ENCODE measurements at places on chromosomes 16 and 17.

- DNase-seq: no peak
Measured at GRCh38 chr17:6048486-6048885, 21.7 kb upstream of the WSCD1 start.

DNA sequence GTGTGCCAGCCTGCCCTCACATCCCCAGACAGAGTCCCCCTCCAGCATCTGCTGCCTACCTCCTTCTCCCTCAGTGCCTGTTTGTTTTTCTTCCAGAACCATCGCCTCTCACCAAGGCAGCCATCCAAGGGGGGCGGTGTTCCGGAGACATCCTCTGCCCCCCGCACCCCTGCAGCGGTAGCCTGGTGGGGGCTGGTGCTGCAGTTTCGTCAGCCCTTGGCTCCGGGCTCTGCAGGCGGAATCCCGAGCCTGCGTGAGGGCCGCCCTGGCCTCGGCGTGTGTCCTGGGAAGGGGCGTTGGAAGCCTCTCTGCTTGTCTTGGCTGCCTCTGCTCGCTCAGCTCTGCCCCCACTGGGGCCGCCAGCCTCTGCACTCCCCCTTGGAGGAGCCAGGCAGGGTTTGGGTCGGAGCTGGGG lies 126.0 kb upstream of the CIBAR2 start:
- DNase-seq: peak; percentile 89

- no peak for DNase-seq
Measured at GRCh38 chr17:12900474-12900873, 111.2 kb downstream of the ARHGAP44 start.

DNA sequence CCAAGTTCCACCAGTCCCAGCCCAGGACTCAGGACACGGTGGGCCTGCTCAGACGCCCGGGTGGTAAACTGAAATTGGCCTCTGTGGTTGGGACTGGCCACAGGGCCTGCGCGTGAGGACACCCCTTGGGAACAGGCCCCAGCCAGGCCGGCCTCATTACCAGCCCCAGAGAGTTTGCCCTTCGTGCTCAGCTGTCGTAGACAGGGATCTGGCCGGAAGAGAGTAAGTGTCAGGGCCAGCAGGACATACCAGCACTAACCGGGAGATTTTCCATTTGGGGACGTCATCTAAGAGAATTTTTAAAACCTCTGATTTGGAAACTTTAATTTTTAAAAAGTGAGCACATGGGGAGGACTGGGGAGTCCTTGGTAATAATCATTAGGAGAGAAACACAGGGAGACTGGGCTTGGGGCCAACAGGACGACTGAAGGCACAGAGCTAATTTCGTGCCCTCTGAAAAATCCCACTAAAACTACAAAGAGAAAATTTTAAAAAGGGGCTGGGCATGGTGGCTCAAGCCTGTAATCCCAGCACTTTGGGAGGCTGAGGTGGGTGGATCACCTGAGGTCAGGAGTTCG lies 2.4 kb upstream of the RBFOX3 start:
- no peak for DNase-seq

DNA sequence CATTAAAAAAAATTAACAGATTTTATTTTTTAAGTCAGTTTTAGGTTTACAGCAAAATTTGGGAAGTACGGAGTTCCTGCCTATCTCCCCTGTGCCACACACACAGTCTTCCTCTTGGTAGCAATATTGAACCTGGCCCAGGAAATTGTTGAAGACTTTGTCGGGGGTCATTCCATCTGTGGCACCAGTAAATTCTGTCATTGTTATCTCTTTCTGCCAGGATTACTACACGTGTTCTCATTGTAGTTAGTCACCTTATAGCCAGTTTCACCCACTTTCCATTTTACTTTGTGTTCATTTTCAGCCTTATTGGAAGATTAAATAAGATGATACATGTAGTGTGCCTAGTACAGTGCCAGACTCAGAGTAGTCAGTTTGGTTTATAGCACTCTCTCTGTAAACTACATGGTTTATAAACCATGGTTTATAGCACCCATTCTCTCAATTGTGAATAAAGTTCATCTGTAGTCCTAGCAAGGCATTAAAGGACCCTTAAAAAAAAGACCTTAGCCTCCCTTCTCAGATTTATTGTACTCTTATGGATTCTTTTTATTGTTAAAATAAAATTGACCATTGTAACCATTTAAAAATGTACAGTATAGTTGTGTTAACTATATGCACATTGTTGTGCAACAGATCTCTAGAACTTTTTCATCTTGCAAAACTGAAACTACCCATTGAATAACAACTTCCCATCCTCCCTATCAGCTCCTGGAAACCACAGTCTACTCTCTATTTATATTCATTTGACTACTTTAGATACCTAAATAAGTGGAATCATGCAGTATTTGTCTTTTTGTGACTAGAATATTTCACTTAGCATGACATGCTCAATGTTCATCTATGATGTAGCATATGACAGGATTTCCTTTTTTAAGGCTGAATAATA lies 36.1 kb downstream of the NLK start:
- DNase-seq: no peak

- no peak for DNase-seq
Measured at GRCh38 chr17:77709594-77709993, 248.9 kb upstream of the TNRC6C start.

- DNase-seq: no peak
Measured at GRCh38 chr17:16215965-16216316, 607 bp upstream of the NCOR1 start.

GRCh38 chr16:15961060-15961511 lies 11.7 kb downstream of the ABCC1 start:
- no peak for DNase-seq

DNA sequence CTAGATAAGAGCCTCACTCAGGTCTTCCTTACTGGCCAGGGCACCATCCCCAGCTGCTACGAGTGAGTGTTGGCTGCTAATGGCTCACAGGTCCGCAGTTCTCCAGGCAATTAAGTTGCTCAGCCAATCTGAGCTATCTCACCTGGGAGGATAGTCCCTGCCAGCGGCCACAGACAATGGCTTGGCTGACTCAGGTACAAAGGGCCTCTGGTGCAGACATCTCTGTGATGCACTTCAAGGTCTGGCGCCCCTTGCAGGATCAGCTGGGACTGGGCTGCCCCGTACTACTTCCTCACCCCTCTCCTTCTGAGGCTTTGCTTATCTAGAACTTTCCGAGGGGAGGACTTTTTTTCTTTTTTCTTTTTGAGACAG lies 49.2 kb upstream of the EMP2 start:
- no peak for DNase-seq

DNA sequence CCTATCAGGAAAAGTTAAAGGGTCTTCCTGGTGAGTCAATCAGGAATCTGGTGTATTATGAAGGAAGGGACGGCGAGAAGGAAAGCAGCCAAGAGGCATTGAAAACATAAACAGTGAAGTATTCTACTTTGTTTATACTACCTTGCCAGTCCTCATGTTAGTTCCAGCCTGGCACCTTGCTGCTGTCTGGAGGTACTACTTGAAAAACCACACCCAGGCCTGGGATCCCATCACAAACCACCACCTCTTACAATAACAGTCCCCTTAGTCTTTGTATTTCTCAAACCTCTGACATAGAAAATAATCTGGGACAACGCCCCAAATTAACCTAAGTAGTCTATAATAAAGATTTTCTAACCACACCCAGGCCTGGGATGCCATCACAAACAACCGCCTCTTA lies 676.7 kb upstream of the SOX9 start:
- no peak for DNase-seq

- no peak for DNase-seq
Measured at GRCh38 chr16:11472410-11472809, 114.3 kb downstream of the LITAF start.

DNA sequence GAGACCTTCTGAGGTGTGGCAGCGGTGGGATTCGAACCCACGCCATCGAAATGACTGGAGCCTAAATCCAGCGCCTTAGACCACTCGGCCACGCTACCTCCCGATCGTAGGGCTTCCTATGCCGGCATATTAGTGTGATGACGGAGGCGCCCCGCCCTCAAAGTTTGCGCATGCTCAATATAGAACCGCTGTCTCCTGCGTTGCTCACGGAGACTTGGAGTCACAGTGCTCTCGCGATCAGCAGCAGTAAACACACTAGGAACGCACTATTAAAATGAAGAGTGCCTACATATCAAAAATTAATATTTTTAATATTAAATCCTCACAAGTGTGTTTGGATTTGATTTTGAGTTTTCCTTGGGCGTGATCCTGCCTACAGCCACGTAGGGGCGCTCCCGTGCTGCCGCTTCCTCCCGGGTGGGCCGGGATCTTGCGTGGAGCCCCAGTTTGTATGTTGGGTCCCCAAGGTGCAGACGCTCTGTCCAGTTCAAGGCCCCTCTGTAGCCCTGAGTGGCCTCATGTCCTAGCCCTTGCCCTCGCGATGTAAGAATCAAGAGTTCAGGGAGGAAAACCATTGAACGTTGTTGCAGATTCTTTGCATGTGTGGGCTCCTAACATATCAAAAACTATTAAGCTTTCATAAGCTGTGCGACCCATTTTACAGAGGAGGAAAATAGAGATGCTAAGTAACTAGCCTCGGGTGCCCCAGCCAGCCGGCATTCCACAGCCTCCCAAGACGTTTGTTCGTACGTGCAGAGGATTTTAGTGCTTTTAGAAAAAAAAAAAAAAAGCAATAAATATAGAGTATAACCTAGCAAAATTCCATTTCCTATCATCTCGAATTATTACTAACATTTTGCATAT lies 10.2 kb upstream of the EEF2K start:
- DNase-seq: peak; percentile 78

DNA sequence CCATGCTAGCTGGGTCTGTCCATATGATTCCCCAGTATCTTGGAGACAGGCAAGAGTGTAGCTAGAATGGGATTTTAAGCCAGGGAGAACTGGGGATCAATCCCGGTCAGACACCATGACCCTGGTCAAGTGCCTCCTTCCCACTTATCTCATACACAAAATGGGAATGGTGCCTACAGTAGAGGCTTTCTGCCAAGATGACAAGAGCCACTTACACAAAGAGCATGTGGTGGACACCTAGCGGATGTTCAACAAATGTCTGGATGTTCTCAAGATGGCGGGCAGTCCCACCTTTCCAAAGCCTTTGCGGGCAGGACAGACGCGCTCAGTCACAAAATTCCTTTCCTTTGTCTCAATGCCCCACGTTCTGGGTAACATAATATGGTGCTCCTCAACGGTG lies 57.3 kb downstream of the MAF start:
- DNase-seq: no peak

DNA sequence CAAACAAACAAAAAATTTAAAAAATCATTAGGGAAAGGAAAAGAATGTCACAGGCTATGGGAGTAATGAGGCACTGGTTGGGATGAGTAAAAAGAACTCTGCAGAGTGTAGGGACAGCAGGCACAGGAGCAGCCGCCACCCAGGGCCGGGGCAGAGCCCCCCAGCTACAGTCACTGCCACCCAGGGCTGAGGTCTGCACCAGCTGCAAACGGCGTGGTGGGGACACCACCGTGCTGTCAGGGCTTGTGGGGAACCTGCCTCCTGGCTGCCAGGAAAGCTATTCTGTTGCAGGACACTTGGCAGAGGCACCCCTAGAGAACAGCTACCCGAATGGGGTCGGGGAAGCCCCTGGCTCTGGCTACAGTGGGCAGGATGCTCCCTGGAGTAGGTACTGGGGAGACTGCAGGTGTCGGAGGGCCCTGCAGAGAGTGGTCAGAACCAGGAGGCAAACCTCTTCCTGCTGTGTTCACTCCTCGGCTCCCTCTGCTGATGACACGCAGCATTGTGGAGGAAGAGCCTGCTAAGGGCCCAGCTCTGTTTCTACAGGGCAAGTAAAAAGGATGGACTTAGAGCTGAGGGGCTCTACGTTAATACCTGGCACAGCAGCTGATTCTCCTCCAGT lies 32.3 kb upstream of the CAPN15 start:
- DNase-seq: no peak

DNA sequence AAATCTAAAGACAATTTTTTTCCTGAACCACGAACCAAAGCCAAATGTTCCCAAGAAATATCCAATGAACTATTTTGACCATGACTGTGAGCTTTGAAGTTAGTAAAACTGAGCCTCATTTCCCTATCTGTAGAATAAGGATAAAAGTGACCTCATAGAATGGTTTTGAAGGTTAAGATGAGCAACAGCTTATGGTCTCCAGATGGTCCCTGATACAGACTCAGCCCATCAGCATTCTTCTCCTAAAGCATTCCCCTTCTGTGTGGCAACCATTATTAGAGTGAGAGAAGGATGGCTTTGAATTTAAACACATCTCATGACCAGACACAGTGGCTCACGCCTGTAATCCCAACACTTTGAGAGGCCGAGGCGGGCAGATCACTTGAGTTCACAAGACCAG lies 70.1 kb downstream of the COPRS start:
- peak; percentile 65 for DNase-seq

GRCh38 chr17:32504166-32504990 lies 17.6 kb downstream of the CDK5R1 start:
- no peak for DNase-seq

GRCh38 chr16:27721531-27722181 lies 171.7 kb downstream of the KATNIP start:
- peak; percentile 29 for DNase-seq

GRCh38 chr16:89347807-89348206 lies 130.3 kb downstream of the ZNF778 start:
- DNase-seq: no peak

GRCh38 chr17:38447502-38448085 lies 19.3 kb downstream of the ARHGAP23 start:
- no peak for DNase-seq

DNA sequence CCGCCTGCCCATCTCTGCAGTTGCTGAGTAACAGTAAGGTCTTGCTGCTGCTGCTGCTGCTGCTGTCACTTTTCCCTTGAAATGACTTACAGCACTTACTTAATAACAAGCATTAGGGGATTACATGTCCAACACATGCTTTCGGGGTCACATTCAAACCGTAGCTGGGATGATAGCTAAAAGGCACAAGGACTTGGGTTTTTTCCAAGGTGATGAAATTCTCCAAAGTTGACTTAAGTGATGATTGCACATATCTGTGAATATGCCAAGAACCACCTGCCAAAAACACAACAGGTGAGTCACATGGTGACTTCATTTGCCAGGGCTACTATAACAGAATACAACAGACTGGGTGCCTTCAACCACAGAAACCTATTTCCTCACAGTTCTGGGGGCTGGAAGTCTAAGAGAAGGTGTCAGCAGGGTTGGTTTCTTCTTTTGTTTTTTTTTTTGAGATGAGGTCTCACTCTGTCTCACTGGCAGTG lies 121.9 kb upstream of the TNRC6C start:
- DNase-seq: no peak

DNA sequence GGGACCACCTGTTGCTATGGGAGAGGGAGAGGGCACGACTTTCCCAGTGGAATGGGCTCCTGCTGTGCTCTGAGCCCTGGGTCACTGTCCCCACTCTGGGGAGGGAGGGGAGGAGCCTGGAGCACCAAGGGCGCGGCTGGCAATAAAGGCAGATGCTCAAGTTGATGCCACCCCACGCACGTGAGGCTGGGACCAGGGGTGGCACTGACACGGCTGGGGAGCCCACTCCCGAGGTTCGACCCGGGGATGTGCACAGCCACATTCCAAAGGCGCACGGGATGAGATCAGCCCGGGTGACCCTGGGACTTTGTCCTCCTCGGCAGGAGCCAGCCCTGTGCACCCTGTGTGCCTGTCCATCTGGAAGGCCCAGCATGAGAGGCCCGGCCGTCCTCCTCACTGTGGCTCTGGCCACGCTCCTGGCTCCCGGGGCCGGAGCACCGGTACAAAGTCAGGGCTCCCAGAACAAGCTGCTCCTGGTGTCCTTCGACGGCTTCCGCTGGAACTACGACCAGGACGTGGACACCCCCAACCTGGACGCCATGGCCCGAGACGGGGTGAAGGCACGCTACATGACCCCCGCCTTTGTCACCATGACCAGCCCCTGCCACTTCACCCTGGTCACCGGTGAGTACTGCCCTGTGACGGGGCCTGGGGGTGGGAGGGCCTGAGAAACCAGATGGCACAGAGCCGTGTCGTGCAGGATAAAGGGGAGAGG lies at the start of gene ENPP7:
ENPP7 (plus strand) TSS at position 175 of the 715 bp plus-strand sequence; CDS start at position 372, 197 bp downstream.
- DNase-seq: no peak

All from fibroblast of skin of left quadriceps (primary cell).